ENCODE measurements at places on chromosomes 1 and 21.

DNA sequence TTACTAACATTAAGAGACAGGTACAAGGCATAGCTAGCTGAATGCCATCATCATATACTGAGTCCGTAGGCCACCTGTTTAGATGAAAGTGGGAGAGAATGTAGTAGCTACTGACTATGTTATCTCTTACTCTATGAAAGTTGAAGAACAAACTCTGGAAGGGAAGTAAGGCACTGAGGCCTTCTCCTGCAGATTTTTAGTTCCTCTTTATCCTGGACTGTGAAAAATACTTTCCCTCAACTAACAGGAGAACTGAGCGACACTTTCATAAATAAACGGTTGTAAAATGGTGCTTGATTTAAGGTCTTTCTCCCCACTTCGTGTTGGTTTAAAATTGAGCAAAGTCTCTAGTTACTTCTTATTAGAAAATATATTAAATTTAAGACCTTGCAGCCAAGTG lies 101.9 kb downstream of the FNBP1L start:
- no peak for DNase-seq

- no peak for DNase-seq
Measured at GRCh38 chr1:223524930-223525451, 131.8 kb downstream of the CCDC185 start.

DNA sequence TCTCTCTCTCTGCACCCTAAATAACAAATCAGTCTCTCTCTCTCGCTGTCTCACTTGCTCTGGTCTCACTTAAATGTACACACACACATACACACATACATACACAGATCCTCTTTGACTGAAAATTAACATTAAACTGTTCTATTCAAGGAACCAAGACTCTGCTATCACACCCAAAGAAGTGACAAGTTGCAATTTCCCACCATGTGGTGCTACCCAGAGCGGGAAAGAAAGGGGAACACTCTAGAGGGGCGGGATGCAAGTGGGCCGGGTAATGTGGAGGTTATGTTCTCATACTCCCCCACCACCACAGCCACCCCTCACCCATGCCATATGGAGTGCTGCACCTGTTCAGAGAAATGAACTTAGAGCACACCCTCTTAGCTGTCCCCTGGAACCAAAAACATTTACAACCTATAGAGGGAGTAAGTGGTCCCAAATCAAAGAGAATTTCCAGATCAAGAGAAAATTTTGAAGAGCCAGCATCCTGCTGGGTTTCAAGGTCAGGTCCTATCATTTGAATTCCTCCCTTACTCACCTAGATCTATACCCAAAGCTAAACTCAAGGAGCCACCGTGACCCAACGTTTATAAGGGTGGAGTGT lies 319.4 kb downstream of the BRINP2 start:
- DNase-seq = no peak

DNA sequence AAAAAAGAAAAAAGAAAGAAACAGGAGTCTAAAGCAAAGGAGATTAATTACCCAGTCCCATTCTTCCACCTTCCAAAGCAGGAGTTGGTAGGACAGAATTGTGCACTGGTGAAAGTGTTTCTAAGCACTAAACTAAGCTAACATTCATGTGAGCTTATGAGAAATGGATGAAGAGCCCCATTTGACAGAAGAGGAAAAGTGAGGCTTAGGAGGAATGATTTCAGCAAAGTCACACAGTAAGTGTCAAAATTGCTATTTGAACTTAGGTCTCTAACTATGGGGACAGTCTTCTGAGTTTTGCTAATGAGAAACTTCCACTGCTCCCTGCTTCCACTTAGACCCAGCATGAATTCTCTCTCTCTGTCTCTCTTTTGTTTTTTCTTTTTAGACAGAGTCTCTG lies 18.7 kb downstream of the LCK start:
- no peak for DNase-seq
